Esophagus muscularis mucosa (tissue), 4 donors: ENCODE measurements at places on chromosomes 2 and 18. TPM values are rescaled to one million over a fixed set of nuclear protein-coding genes. Genes with fewer than 3 reads are reported as not detected.

CMPK2 gene
- total RNA-seq, result 3.3 TPM

ATP6V1B1 gene
- not detected for total RNA-seq

ALLC gene
- not detected for total RNA-seq

SLC4A5 gene
- 1.6 TPM for total RNA-seq

POTEC gene
- total RNA-seq, result not detected

SPDYA gene
- 3.0 TPM for total RNA-seq

MATN3 gene
- 0.66 TPM for total RNA-seq

SLC14A1 gene
- 1.3 TPM for total RNA-seq

NGEF gene
- total RNA-seq, result 0.98 TPM

GLB1L gene
- total RNA-seq, result 3.3 TPM

- no peak for DNase-seq
Observed at GRCh38 chr18:23693846-23694245, 4.6 kb downstream of the LAMA3 start.

DNA sequence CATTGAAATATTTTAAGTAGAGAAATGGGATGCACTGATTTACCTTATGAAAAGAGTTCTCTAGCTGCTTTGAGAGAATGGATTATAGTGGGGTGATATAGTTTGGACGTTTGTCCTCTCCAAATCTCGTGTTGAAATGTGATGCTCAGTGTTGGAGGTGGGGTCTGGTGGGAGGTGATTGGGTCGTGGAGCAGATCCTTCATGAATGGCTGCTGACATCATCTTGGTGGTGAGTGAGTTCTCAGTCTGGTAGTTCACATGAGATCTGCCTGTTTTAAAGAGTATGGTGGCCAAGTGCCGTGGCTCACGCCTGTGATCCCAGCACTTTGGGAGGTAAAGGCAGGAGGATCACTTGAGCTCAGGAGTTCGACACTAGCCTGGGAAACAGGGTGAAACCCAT is 58.7 kb upstream of the SH3RF3 start:
- DNase-seq, result peak; percentile 72

DNA sequence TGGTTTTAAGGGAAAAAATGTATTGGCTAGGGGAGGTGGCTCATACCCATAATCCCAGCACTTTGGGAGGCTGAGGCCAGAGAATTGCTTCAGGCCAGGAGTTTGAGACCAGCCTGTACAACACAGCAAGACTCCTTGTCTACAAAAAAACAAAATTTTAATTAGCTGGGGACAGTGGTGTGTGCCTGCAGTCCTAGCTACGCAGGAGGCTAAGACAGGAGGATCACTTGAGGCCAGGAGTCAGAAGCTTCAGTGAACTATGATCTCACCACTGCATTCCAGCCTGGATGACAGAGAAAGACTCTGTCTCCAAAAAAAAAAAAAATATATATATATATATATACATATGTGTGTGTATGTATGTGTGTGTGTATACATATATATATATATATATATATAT is 18.5 kb downstream of the CCDC88A start:
- no peak for DNase-seq

DNA sequence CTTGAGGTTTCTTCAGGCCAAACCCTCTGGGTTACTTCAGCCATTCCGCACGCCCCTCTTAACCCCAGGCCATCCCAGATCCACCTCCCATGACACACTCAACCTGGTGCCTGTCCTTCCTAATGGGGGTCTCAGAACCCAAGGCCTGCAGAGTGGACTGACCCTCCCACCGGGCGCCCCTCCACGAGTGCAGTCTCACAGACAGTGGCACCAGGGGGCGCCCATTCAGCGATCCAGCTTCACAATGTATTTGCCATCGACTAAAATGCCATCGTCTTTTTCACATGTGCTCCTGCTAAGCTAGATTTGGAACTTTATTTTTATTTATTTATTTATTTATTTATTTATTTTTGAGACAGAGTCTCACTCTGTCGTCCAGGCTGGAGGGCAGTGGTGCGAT is 38.5 kb downstream of the INPP5D start:
- DNase-seq, result no peak

DNA sequence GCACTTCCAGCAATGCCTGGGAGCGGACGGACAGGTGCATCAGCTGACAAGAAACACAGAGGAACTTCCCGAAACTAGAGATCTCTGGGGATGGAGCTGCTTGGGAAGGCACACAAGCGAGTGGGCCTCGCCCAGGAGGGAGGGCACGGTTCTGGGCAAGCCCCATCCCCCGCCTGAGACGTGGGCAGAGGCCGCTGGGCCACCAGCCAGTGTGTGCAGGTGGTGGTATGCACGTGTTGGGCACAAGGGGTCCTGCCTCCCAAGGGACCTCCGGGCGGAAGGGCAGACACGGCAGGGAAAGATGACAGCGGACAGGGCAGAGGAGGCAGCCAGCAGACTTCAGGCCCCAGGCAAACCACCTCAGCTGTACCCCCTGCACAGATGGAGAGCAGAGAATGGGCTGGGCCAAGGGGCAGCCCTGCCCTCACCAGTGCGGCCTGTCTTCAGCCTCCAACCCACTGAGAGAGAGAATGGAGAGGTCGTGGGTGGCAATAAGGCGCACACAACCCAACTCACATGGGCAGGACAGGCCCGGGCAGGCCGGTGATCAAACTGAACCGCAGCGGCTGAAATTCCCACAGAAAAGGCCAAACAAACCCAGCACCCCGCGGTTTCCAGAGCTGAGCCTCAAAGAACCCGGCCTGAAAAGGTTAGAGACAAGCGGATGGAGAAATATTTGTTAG is 51.2 kb downstream of the HDAC4 start:
- DNase-seq, result no peak

GRCh38 chr2:158753641-158754611 is 41.2 kb upstream of the DAPL1 start:
- no peak for DNase-seq

- DNase-seq, result no peak
Observed at GRCh38 chr18:49610022-49610445, 48.2 kb downstream of the LIPG start.

GRCh38 chr18:41872206-41872605 is 82.8 kb upstream of the PIK3C3 start:
- DNase-seq, result no peak

- no peak for DNase-seq
Observed at GRCh38 chr2:165941827-165942226, 11.7 kb downstream of the TTC21B start.

- no peak for DNase-seq
Observed at GRCh38 chr18:27165412-27165811, 19.7 kb downstream of the CHST9 start.

DNA sequence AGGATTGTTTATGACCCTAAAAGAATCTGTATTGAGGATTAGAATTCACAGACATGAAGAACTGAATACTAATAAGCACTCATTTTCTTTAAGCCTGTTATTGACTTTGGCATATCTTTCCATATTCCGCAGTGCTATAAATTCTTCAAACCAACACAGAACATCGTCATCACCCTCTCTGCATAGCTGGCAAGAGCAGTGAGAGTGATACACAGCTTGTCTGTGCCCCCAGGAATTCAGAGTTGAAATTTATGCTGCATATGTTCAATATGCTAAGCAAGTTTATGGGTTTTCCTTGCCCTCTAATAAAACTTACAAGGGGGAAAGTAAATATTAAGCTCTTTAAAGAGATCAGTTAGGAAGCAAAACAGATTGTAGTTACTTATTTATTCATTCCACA is 32.7 kb downstream of the CTLA4 start:
- no peak for DNase-seq

- no peak for DNase-seq
Observed at GRCh38 chr2:239890206-239890746, 134.9 kb downstream of the NDUFA10 start.

- DNase-seq, result peak; percentile 77
Observed at GRCh38 chr18:47748093-47748796, 182.2 kb downstream of the SMAD2 start.

- no peak for DNase-seq
Observed at GRCh38 chr18:39743463-39743862, 2177.9 kb upstream of the CELF4 start.

DNA sequence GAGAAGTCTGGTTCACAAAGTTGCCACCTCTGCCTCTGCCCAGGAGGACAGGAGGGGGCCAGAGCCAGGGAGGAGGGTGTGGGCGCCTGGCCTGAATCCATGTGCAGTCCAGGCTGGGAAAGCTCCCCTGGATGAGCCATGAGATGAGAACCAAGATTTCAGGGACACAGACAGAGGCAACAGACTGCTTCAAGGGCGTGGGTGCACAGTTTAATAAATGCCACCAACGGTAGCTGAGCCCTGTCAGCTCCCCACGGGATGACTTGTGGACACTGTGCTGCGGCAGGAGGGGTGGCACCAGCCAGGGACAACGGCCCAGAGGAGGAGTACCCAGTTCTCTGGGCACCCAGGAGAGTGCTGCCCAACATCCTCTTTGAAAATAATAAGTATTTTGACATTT is 15.2 kb downstream of the CAPG start:
- no peak for DNase-seq

DNA sequence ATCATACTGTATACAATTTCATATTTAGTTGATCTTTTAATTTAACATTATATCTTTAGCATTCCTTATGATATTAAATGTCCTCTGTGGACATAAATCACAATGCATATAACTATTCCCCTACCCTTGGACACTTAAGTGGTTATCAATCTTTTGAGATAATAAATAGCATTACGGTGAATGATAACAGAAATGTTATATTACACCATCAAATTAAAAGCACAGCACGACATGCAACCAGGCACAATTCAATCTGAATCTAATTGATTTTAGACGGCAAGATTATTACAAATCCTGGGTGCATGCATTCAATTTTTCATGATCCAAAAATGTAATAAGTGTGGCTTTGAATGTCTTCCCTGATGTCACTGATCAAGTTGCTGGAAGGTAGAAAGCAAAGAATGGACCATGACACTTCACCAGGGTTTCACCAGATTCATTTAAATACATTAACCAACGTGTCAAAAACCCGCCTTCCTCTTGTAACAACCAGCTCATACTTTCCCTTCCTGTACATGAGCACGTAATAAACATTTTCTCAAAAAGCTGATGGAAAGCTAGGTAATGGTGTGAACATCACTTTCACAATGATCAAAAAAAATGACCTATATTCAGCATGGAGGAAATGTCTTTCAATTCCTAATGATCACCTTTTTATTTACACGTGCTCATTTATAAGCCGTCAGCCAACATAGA is 513.7 kb upstream of the ID2 start:
- DNase-seq, result no peak
